ENCODE measurements at places on chromosomes 3 and 15.

GRCh38 chr15:42849836-42850235, 70.7 kb downstream of the TTBK2 start:
- no peak for DNase-seq

DNA sequence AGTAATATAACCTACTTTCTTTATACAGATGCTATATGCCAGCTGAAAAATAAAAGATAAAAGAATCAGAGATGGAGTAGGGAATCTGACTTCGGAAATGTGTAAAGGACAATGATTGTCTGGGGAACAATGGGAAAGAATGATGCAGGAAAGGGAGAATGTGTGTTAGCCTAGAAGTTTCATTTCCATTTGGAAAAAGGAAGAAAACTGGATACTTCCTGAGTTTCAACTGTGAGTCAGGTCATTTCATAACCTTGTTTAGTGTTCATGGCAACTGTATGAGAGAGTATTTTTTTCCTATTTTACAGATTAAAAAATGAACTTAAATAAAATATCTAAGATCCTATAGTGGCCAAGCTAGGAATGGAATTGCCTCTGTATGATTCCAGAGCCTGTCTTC, 261.3 kb upstream of the NECTIN3 start:
- DNase-seq = peak; percentile 54

DNA sequence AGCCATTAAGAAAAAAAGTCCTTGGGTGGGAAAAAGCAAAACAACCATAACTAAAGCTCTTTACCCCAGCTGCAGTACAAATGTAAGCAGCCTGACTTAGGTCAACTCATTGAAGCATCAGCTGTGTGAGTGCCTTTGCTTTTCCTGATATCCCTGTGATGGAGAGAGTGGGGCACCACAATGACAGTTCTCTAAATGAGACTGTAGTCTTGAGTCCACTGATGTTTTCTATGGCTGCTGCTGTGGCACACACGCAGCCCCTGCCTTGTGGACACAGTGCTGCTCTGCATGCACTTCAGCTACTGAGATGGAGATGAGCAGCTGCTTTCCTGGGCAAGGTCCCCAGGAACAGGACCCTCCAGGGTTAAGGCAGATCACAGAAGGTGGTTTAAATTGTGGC, 173.2 kb downstream of the KCNAB1 start:
- DNase-seq = no peak

DNA sequence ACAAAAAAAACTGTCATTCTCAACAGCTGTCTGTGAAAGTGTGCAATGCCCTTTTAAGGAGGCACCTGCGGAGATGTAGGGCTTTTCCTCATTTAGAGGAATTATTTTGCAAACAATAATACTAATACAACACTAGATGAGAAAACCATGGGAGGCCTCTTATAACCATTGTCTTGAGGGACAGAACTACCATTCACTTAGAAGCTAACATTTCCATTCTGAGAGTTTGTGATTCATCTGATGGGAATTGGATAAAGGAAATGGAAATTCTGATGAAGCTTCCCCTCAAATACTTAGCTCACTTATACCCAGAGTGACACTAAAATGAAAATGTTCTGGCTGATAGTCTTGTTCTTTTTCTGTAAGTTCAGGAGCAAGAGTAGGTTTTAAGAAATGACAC, 147.7 kb downstream of the CADPS start:
- DNase-seq = no peak

GRCh38 chr15:98953968-98954367, 53.6 kb downstream of the PGPEP1L start:
- no peak for DNase-seq

GRCh38 chr15:32747921-32748342, 30.1 kb downstream of the GREM1 start:
- DNase-seq = no peak

DNA sequence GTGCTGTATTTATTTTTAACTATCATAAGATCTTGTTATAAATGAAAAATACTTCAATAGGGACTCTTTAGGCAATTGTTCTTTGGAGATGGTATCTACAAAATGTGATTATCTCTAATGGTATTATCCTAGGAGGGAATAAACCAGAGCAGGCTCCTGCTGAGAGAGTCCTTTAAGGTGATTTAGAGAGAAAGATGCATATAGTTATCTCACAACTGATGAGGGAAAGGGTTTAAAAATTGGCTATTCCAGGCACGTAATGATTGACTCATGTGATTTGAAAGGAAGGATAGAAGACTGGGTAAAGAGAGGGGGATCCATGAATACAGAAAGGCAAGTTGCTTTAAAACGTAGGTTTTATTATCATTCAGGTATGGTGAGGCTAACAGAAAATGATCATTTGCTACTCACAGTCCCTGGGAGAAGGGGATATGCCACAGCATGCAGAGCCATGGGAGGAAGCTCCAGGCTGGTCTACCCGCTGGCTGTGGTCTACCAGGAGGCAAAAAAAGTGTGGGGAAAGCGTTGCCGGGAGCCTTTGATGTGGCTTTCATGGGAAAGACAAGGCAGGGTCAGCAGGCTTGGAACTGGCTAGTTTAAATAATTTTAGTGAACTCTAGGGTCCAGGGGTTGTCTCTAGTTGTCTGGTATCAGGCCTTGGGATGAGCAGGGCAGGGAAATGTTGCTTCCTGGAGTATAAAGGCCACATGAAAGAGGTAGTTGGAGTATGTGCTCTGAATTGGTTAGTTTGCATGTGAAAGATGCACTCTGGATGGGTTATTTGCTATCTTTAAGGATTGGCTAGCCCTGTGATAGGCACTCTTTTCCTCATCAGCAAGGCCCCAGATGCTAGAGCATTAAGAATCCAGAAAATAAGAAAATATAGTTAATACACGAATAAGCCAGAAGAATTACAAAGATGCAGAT, 798.4 kb upstream of the GRM7 start:
- no peak for DNase-seq

- DNase-seq = peak; percentile 59
Measured at GRCh38 chr15:66946578-66947164, 118.7 kb upstream of the SMAD3 start.

GRCh38 chr3:157354722-157355121, 81.9 kb upstream of the PTX3 start:
- no peak for DNase-seq

GRCh38 chr3:187227658-187228258, 30.5 kb downstream of the RTP1 start:
- DNase-seq = peak; percentile 14

GRCh38 chr15:28128031-28128430, 28.9 kb upstream of the OCA2 start:
- DNase-seq = no peak

DNA sequence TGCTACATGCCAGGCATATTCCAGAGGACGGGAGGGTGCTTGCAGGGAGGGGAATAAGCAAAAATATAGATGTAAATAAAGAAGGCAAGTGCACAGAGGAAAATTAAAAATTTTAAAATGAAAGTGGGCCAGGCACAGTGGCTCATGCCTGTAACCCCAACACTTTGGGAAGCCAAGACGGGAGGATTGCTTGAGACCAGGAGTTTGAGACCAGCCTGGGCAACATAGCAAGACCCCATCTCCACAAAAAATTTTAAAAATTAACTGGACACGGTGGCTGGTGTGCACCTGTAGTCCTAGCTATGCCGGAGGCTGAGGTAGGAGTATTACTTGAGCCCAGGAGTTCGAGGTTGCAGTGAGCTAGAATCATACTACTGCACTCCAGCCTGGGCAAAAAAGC, 22.4 kb downstream of the ZBTB38 start:
- DNase-seq = no peak

DNA sequence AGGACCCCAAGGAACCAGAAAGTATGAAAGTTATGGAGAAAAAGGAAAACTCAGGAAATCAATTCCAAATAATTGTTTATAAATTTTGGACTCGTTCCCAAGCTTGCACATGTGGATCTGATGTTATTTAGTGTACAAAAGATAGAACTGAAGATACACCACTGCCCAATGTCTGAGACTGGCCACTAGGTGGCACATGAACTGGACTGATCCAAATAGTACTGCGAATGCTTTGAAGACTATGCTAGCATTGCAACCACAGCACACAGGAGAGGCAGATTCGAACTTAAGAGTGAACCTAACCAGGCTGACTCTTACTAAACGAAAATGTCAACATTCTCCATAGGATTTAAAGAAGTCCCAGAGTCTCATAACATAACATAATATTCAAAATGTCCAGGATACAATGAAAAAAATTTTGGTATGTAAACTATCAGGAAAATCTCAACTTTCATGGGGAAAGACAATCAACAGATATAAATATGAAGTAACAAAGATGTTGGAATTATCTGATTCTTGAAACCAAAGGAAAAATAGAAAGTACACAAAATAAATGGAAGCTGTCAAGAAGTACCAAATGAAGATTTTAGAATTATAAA, 596.7 kb downstream of the FGF12 start:
- DNase-seq = peak; percentile 33

GRCh38 chr3:53795176-53795575, 51.0 kb downstream of the CHDH start:
- peak; percentile 26 for DNase-seq
